ENCODE measurements at places on chromosomes 5 and 9. TPM values are rescaled to one million over a fixed set of nuclear protein-coding genes. Genes with fewer than 3 reads are reported as not detected.

Gene F2RL1
- total RNA-seq, result 8.6 TPM

GRCh38 chr5:74640954-74641734 is 616 bp upstream of the ENC1 start:
- DNase-seq, result peak; percentile 93

Gene ACOT12
- not detected for total RNA-seq

DNA sequence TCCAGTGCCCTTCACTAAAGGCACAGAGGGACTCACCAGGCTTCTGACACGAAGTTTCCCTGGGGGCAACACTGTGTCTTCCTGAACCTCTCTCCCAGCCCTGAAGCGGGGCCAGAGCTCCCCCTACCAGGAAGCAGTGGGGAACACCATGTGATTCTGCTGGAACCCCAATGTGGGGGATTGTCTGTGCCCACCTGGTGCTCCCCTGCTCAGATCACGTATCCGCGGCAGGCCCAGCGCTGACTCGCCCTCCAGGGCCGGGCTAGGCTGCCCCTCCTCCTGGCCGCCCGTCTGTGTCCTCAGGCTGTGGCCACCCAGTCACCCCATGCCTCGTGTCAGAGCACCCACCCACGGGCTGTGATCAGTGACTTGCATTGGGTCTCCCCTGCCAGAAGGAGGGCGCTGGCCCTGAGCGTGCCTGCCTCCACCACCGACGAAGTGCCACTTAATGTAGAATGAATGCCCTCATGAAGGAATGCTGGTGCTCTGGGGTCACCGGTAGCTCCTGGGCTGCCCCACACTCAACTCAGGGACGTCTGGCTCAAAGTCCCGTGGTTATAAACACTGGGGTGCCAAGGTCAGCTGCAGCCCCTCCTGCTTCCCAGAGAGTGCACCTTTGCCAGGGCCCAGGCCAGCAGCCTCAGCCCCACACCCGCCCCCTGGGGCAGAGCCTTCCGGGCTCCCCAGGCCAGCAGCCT is 22.1 kb downstream of the SARDH start:
- DNase-seq, result peak; percentile 65

Gene LCN10
- total RNA-seq, result 0.10 TPM

All from RPMI7951 (cell line).